ENCODE measurements at places on chromosomes 7 and 10. TPM values are rescaled to one million over a fixed set of nuclear protein-coding genes. Genes with fewer than 3 reads are reported as not detected.

The PAPOLB gene
- 0.13 TPM for total RNA-seq

The PLEKHS1 gene
- not detected for total RNA-seq

DNA sequence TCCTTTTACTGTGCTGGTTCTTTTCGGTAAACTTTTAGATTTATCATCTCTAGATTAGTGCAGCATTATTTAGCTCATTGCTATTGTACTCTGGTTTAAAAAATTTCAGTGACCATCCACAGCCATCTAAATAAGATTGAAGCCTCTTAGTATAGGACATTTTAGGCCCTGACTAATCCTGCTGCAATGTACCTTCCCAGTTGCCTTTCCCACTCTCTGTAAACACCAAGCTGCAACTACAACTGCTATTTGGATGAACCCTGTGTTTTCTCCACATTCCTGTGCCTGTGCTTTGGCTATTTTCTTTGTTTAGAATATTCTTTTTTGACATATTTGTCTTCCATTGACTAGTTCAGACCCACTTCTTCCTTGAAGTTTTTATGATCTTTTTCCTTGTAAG lies 314.6 kb downstream of the AUTS2 start:
- H3K4me3 ChIP-seq: no peak overlapping the region
- no peak overlapping the region for H3K27ac ChIP-seq
- no peak for DNase-seq
- no peaks in the 10 kb centered on the region for H3K27me3 ChIP-seq

DNA sequence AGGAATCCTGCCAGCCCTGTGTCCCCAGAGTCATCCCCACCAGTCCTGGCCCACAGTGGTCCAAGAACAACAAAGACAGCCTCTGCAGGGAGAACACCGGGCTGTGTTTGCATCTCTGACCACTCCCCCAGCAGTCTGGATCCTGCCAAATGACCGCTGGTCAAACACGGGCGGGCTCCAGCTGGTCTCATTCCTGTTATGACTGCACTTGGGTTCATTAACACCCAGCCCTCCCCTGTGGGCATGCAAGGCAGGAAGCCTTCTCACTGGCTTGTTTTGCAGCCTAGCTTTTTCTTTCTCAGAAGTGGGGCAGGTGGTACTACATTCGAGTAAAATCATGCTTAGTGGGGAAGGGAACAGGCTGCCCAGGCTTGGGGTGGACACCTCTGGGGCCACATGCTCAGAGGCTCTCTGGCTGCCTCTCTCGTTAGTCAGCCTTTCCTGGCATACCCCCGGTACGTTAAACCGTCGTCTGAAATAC lies 190.0 kb downstream of the PLXNA4 start:
- H3K27me3 ChIP-seq: no peaks in the 10 kb centered on the region
- DNase-seq: no peak
- no peak overlapping the region for H3K4me3 ChIP-seq
- no peaks in the 10 kb centered on the region for H3K4me1 ChIP-seq
- no peak overlapping the region for H3K27ac ChIP-seq

- H3K4me1 ChIP-seq: no peaks in the 10 kb centered on the region
- no peak overlapping the region for H3K27ac ChIP-seq
- H3K4me3 ChIP-seq: no peak overlapping the region
- H3K27me3 ChIP-seq: no peaks in the 10 kb centered on the region
- H3K36me3 ChIP-seq: peaks cover 23% of the 10 kb centered on the region
- peak; percentile 43 for DNase-seq
Measured at GRCh38 chr7:156764016-156764669, 123.6 kb downstream of the RNF32 start.

DNA sequence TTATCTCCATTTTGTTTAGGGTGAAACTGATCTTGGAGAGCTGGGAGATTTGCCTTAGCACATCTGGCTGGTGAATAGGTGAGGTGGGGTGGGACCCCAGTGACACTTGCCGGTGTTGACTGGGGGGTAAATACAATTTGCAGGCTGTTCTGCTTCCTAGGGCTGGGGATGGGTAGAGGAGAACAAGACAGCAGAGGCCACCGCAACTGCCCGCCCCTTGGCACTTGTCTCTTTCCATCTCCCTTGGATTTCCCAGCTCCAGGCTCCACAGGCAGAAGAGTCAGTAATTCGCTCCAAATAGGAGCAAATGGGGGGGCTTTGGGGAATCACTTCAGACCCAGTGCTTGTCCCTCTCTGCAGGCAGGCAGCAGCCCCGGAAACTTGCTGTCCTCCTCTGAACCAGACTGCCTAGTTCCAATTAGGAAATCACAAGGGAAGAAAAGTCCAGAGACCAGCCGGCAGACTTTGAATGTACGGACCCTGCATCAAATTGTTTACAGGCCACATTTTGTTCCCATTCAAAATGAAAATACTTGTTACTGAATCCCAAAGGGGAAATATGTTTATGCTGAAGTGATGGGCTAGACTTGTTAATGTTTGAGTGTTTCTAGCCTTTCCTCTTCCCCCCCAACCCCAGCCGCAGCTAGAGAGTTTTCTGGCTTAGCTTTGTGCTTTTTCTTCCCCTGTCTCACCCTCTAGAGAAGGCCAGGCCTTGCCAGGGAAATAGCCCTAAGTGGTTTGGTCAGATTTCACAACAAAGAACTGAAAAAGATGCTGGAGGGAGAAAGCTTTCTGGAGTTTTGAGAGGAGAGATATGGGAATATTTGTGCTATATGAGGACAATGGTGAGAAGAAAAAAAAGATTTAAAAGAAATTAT lies 10.0 kb upstream of the INPP5F start:
- no peaks in the 10 kb centered on the region for H3K27me3 ChIP-seq
- H3K4me3 ChIP-seq: no peak overlapping the region
- peaks cover 9% of the 10 kb centered on the region for H3K36me3 ChIP-seq
- no peak for DNase-seq

- no peaks in the 10 kb centered on the region for H3K4me1 ChIP-seq
- no peak for DNase-seq
- H3K36me3 ChIP-seq: no peaks in the 10 kb centered on the region
- peaks cover 33% of the 10 kb centered on the region for H3K27me3 ChIP-seq
- no peak overlapping the region for H3K4me3 ChIP-seq
- H3K27ac ChIP-seq: no peak overlapping the region
Measured at GRCh38 chr7:108008240-108008639, 5.3 kb upstream of the LAMB1 start.

The ITGA8 gene
- not detected for total RNA-seq

DNA sequence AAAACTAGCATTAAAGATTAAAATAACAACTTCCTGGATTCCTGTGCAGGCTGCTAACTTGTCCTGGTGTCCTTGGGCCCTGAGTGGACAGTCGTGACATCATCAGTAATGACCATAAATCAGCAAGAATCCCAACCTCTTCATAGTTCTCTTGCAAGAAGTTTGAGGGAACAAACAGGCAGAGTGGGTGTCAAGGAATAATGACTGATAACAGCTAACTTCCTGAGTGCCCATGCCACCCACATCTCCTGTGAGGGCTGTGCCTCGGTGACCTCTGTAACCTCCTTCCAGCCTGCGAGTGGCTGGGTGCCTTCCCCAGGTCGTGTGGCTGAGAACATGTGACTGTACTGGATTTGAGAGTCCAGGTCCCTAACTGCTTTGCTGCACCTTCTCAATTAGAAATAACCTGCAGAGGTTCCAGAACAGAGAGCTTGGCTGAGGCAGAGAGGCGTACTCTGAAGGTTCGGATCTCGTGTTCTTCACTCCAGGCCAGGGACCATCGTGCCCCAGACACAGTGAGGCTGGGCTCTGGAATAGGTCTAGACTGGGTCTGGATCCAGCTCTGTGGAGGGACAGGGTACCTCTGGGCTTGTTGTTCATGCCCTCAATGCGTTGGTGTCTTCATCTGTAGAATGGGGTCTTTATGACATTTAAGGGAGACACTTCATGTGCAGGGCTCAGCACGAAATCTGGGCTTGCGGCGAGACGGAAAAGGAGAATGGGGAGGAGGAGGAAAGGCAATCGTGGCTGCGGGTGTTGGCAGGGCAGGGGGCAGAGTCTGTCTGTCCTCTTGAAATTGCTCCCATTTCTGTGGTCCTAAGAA lies 313.1 kb upstream of the ZNF32 start:
- H3K4me3 ChIP-seq: no peak overlapping the region
- no peaks in the 10 kb centered on the region for H3K4me1 ChIP-seq
- H3K27me3 ChIP-seq: no peaks in the 10 kb centered on the region
- no peak for DNase-seq

DNA sequence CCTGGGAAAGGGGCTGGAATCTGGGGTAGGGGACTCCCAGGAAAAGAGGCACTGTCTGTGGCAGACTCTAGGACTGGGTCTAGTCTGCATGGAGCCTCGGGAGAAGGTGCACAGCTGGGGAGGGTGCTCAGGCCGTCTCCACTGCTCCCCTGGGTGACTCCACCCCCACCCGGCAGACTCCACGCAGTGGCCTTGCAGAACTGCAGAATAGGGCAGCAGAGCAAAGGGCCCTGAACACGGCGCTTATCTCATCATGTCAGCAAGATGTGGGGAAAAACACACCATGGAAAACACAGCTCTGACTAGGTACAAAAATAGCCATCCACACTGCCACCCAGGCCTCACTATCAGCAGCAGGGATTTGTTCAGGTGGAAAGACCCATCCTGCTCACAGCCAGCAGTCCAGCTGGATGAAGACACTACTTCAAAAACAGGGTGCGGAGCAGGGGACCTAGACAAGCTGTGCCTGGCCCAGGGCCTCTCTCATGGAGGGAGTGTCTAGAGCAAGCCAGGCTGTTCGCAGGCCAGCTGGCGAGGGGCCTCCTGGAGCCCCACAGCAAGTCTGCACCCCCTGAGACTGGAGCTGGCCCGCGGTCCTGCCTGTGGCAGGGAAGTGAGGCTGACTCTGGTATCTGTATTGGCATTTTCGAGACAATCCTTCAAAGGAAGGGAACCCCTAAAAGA lies 11.7 kb downstream of the MAT1A start:
- H3K36me3 ChIP-seq: no peaks in the 10 kb centered on the region
- no peaks in the 10 kb centered on the region for H3K27me3 ChIP-seq
- no peaks in the 10 kb centered on the region for H3K4me1 ChIP-seq
- no peak for DNase-seq
- H3K4me3 ChIP-seq: no peak overlapping the region
- H3K27ac ChIP-seq: no peak overlapping the region

GRCh38 chr7:1850111-1850975 lies 180.3 kb downstream of the ELFN1 start:
- no peaks in the 10 kb centered on the region for H3K27me3 ChIP-seq
- no peak overlapping the region for H3K4me3 ChIP-seq
- DNase-seq: no peak
- H3K27ac ChIP-seq: no peak overlapping the region

All from H9 (cell line).